ENCODE measurements at places on chromosomes 7 and 10. TPM values are rescaled to one million over a fixed set of nuclear protein-coding genes. Genes with fewer than 3 reads are reported as not detected.

Gene SHH
- not detected for total RNA-seq

GRCh38 chr7:12727455-12728191 lies 40.2 kb downstream of the ARL4A start:
- DNase-seq = no peak

Gene AKR1E2
- total RNA-seq = 6.6 TPM

Gene LMTK2
- total RNA-seq = 14.9 TPM

DNA sequence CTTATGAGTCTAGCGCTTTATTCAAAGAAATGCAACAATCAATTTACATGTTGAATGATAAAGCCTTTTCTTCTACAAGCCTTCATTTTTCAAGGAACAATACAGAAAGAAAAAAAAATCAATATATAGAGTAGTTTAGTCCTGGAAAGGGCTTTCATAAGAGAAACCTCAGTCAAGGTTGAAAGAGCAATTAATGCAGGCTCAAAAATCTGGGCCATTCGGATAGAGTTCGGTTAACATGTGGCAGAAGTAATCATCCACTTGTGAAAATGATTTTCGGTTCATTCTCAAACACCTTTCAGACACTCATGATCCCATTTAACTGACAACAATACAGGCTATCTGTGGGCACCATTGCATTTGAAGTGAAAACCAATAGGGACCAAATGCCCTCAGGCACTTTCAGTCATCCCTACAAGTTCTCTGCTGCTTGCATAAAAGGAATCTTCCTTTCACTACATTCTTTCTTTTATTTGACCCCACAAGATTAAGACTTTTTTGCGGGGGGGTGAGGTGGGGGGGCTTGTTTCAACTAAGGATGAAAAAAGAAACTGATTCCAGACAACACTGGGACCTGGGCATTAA lies 177.9 kb downstream of the RNF133 start:
- DNase-seq = no peak

GRCh38 chr10:86298501-86299001 lies 68.0 kb downstream of the GRID1 start:
- DNase-seq = no peak

DNA sequence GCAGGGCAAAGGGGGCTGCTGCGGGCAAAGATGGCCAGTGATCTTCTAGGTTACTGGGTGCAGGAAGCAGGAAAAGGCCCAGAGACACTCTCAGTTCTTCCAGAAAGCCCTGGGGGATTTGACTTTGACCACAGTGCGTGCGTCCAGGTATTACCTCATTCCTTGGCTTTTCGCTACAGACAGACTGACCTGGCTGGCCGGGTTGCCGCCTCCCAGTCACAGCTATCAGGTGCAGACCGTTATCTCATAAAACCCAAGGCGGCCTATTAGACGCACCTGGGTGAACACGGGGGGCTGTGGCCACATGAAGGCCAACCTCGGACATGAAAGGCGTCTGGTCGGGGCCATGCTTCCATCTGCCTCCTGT lies 80.3 kb downstream of the FOXL3 start:
- DNase-seq = no peak

- no peak for DNase-seq
These were observed 4.3 kb downstream of the EN2 start for GRCh38 chr7:155462163-155462735.

Gene NODAL
- total RNA-seq = not detected

DNA sequence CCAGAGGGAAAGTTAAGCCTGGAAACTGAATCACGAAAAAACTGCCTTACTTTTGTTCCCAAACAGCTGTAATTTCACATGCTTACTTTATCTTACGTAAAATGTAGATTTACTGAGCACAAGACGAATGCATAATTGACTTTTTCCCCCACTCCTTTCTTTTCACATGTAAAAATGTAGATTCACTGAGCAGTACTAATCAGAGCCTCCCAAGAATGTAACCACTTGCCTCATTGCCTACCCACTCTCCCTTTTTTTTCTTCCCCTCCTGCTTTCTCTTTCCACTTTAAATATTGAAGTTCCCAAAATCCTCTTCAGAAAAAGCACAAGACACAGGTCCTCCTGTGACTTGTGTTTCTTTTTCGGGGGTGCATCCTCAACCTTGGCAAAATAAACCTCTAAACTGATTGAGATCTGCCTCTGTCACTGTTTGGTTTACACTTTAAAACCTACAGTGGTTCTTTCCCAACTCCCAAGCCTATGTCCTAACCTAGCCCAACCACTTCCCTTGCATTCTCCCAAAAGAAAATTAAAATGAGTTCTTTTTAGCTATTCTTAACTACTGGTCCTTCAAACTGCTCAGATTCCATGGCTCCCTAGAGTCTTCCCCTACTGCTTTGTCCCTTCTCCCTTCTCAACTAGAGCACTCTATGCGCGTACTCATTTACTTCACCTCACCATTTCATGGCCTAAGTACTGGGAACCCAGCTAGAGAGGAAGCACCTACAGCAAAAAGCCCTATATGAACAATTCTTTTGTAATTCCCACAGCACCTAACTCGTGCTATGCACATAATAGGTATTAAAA lies 236.6 kb upstream of the MKLN1 start:
- DNase-seq = no peak

GRCh38 chr7:150323682-150324372 lies 482 bp upstream of the ACTR3C start:
- DNase-seq = no peak

- DNase-seq = no peak
These were observed 133.8 kb upstream of the PFKP start for GRCh38 chr10:2933519-2933918.

Gene GIMAP8
- 9.4 TPM for total RNA-seq

Gene SEMA3C
- total RNA-seq = not detected

GRCh38 chr10:10591715-10592341 lies 425.8 kb upstream of the CELF2 start:
- no peak for DNase-seq

- no peak for DNase-seq
These were observed 53.5 kb upstream of the ARMC3 start for GRCh38 chr10:22874189-22874854.

Gene TCAF2
- 23.5 TPM for total RNA-seq

DNA sequence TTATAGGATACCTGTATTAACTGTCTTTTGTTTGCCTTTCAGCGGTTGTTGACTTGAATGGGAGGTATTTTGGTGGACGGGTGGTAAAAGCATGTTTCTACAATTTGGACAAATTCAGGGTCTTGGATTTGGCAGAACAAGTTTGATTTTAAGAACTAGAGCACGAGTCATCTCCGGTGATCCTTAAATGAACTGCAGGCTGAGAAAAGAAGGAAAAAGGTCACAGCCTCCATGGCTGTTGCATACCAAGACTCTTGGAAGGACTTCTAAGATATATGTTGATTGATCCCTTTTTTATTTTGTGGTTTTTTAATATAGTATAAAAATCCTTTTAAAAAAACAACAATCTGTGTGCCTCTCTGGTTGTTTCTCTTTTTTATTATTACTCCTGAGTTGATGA lies 26.6 kb downstream of the RBM17 start:
- DNase-seq = no peak

Gene DLX6
- not detected for total RNA-seq

DNA sequence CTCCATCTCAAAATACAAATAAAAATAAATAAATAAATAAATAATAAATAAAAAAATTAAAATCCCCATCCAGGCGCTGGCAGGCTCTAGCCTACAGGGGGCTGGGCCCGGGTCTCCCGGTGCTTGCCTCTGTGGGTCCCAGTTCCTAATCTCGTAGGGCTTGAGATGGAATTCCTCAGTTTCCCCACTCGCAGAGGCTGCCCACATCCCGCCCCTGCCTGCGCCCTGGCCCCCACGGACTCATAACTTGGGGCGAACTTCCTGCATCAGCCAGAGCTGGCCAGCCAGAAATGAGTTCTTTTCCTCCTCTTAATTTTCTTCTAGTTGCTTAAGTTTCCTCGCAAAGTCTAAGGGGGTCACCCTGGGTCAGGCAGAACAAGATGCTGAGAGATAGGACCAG lies 22.0 kb upstream of the SRRM3 start:
- no peak for DNase-seq

DNA sequence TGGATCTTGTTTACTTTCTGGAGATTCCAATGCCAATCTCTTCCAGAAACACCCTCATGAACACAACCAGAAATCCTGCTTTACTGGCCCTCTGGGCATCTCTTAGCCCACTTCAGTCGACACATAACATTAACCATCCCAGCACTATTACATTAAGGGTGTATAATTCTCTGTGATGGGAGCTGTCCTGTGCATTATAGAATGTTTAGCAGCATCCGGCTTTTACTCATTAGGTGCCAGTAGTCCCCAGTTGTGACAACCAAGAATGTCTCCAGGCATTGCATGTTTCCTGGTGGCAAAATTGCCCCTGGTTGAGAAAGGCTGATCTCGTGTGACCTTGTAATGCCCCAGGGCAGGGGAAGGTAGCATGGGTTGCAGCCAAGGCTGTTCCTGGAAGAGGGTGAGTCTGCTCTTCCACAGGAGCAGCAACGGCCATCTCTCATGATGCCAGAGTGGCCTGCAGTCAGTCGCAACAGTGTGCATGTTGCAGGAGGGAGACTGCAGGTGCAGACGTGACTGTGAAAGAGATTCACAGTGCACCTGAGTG lies 2.6 kb upstream of the DDC start:
- DNase-seq = no peak

Gene AEBP1
- 17.0 TPM for total RNA-seq

Data from activated T-helper 1 cell treated with anti-CD3 and anti-CD28 coated beads, Interleukin-12 subunit alpha, Interleukin-12 subunit beta, Interleukin-2, Interleukin-4 antibody, amounts not matched to agents 30 ng/mL and 10 ng/mL and 1 ng/mL, durations not matched to agents 14 hours and 24 hours and 36 hours (primary cell).